Uterus (tissue), 4 donors: ENCODE measurements at places on chromosomes 11 and 22. TPM values are rescaled to one million over a fixed set of nuclear protein-coding genes. Genes with fewer than 3 reads are reported as not detected.

Gene CENPM
- total RNA-seq, result not detected

Gene TEF
- total RNA-seq, result 21.7 TPM

Gene HEPHL1
- not detected for total RNA-seq

Gene EHBP1L1
- total RNA-seq, result 44.2 TPM

Gene OR5M10
- total RNA-seq, result not detected

Gene WNT7B
- not detected for total RNA-seq

Gene UBTFL1
- total RNA-seq, result not detected

Gene OR8D4
- total RNA-seq, result not detected

Gene KCNJ11
- 0.83 TPM for total RNA-seq

Gene ANO5
- total RNA-seq, result 5.8 TPM

Gene ART1
- not detected for total RNA-seq

Gene TREH
- total RNA-seq, result not detected

Gene GGT5
- 86.8 TPM for total RNA-seq

Gene APOBEC3H
- 0.69 TPM for total RNA-seq

Gene IFITM2
- 241 TPM for total RNA-seq

Gene ZFPL1
- total RNA-seq, result 29.0 TPM

Gene DCUN1D5
- total RNA-seq, result 1.8 TPM

Gene CRYAB
- 45.9 TPM for total RNA-seq

Gene CRYBB3
- not detected for total RNA-seq

Gene ACR
- total RNA-seq, result 7.9 TPM

Gene LGALS12
- total RNA-seq, result not detected

Gene MS4A3
- not detected for total RNA-seq

Gene BBOX1
- total RNA-seq, result 0.55 TPM

Gene OR52E2
- not detected for total RNA-seq

Gene SAA1
- 3.3 TPM for total RNA-seq

Gene IL17REL
- total RNA-seq, result 0.12 TPM

Gene SNX32
- total RNA-seq, result not detected

Gene CDC42BPG
- total RNA-seq, result under 0.01 TPM

Gene POU2AF3
- total RNA-seq, result 0.97 TPM

Gene ARSA
- total RNA-seq, result 5.3 TPM

Gene SLC6A5
- not detected for total RNA-seq

Gene SMIM35
- total RNA-seq, result not detected

Gene CD3D
- total RNA-seq, result not detected

Gene APOL4
- total RNA-seq, result 1.0 TPM

Gene ALKBH3
- total RNA-seq, result 45.3 TPM

Gene MPPED2
- total RNA-seq, result 19.5 TPM

Gene MGAT3
- 0.26 TPM for total RNA-seq

Gene APOL2
- 96.2 TPM for total RNA-seq

Gene TRIM34
- 12.2 TPM for total RNA-seq

Gene CCND1
- total RNA-seq, result 96.5 TPM

Gene BUD13
- 12.1 TPM for total RNA-seq

Gene PTPRCAP
- total RNA-seq, result 1.3 TPM
